ENCODE measurements at places on chromosomes 11 and 22. TPM values are rescaled to one million over a fixed set of nuclear protein-coding genes. Genes with fewer than 3 reads are reported as not detected.

DNA sequence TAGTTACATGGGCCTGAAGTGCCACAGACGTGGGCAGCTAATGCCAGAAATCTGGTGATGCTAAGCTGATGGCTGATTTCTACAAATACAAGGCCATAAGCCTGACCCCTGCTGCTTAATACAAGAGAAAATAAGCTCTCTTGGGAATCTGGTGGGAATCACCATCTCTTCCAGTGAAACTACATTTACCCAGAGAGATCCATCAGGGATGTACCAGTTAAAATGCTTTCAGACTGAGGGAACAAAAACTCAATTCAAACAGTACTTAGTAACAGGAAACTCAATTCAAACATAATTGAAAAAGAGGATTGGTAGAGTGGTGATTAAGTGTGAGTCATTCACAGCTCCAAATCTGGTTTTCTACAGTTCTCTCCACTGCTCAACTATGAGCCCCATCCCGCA is 1.7 kb upstream of the CAVIN3 start:
- DNase-seq, result no peak

DNA sequence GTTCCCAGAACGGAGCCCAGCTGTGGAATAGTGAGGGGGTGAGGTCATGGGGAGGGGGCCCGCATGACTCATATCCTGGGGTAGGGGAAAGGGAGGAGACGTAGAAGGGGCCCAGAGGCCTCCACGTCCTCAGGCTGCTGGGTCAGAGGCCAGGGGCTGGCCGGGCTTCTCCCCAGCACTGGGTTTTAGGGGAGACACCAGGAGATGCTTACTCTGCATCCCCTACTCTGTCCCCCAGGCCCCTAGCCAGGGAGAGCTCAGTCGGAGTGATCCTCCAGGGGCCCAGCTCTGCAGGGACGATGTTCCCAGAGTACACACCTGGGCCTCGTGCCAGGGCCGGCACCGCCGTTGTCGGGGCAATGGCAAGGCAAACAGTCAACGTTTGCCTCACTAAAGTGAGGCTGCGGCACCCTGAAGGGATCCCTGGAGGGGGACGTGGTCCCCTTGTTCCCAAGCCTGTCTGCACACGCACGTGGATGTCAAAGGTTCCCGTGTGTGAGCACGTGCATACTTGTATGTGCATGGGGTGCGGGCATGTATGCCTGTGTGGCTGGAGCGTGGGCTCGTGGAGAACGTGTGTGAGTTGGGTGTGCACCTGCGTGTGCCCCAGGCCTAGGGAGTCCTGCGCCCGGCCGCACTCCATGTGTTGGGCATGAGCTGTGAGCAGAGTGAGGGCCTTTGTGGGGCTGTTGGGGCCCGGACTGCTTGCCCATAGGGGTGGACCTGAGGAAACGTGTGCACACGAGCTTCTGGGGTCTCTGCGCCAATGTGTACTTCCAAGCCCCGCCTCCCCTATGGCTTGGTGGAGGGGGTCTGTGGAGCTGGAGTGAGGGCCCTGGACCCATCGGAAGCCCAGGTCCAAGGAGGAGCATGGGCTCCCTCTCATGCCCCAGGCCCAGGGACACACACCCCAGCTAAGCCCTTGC is 14.2 kb downstream of the PRR33 start:
- peak; percentile 34 for DNase-seq

The SLC7A4 gene
- not detected for total RNA-seq

DNA sequence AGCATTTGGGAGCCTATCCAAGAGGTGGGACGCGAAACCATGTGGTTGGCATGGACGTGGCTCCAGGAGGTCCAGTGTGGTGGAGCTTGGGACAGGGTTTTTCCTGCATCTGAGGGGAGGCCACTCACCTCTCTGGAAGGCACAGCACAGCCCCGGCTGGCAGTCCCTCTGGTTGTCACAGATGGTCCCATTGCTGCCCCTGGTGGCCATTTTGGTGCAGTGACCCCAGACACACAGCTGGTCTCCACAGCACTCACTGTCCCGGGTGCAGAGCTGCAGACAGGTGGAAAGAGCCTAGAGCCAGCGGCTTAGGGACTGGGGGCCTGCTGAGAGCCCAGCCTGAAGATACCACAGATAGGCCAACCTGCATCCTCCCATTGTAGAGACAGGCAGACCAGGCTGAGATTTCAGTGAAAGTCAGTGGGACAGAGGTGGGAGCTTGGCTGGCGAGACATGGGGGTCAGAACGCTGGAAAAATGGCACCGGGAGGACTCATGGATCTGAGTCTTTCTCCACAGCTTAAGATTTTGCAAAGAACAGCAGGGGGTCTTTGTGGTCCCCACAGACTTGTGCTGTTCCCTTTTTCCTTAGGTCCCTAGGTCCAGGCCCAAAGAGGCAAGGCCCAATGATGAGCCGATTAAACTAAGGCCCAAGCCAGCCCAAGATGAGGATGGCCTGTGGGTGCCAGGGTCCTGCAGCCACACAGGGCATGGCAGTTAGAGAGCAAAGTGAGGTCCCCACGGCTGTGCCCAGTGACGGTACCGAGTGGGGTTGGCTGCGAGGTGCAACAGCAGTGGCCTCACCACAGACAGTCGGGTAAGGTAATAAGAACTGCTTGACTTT is 41.4 kb downstream of the DKK3 start:
- peak; percentile 90 for DNase-seq

The MRPL49 gene
- total RNA-seq, result 89.9 TPM

- DNase-seq, result peak; percentile 100
These were observed at the start of gene PNPLA3 for GRCh38 chr22:43923631-43924464. TSS of gene PNPLA3 (plus strand) at chr22:43923805. CDS start at chr22:43923912, 107 bp downstream.

The OR8G1 gene
- not detected for total RNA-seq

The MUC2 gene
- not detected for total RNA-seq

- no peak for DNase-seq
These were observed 185.5 kb downstream of the KIRREL3 start for GRCh38 chr11:126815111-126815510.

GRCh38 chr11:7668911-7669310 is 4.4 kb downstream of the CYB5R2 start:
- peak; percentile 15 for DNase-seq

- no peak for DNase-seq
These were observed 48.8 kb downstream of the ASCL2 start for GRCh38 chr11:2221591-2221990.

- DNase-seq, result peak; percentile 30
These were observed 3.1 kb downstream of the CERK start for GRCh38 chr22:46734830-46735453.

DNA sequence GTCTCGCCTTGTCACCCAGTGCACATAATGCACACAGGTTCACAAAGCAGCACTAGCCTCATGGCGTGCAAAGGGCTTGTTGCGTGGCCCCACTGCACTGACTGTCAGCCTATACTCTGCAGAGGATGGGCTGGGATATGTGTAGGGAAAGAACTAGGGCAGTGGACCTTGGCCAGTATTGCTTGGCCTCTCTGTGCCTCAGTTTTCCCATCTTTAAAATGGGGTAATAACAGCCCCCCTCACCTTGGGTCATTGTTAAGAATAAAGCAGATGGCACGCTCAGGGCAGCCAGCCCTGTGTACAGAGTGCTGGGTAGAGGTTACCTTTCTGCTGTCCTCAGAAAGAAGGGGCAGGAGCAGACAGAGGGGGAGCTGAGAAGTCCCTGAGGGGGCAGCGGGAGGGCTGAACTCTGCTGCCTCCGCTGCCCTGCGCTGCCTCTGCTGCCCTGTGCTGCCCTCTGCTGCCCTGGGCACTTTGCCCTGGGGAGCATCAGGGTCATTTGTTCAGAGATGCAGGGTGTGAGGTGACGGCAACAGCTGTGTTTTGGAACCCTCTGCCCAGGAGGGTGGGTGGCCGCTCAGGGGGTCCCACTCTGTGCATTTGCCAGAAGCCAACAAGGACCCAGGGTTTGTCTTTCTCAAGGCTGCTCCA is 71.2 kb downstream of the CACNA1I start:
- DNase-seq, result no peak

The SLC22A9 gene
- not detected for total RNA-seq

DNA sequence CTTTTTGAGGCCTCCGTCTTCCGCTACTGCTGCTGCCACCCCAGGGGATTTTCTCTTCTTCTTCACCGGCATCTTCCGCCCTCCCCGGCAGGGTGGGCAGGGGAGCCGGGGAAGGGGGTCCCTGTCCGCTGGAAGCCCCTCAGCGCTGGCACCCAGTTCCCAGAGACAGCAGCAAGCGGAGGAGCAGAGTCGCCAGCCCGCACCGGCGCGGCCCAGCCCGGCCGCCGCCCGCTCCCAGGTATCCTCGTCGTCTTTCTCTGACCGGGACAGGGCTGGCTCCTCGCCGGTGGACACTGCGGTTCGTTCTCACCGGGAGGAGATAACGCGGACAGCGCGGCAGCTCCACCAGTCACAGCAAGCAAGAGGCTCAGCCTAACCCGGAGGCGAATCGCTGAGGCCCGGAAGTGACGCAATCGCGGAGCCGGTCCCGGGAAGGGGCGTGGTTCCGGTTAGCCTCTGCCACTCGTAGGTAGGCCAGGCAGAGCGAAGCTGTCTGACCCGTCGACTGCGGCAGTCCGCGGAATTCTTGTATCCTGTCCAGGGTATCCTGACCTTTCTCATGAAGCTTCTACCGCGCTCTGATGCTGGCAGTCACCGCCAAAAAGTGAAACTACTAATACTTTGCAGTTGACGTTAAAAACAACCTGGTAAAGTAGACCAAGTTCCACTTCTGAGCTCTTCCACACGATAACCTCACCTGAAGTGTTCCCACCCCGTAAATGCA is at the start of gene DCUN1D5:
Gene DCUN1D5, minus strand, starts transcription at position 360 of the 724 bp plus-strand sequence. Its CDS starts 288 bp downstream, at position 72.
- DNase-seq, result peak; percentile 90

The LRRC74B gene
- total RNA-seq, result not detected

The IL18BP gene
- total RNA-seq, result 3.1 TPM

DNA sequence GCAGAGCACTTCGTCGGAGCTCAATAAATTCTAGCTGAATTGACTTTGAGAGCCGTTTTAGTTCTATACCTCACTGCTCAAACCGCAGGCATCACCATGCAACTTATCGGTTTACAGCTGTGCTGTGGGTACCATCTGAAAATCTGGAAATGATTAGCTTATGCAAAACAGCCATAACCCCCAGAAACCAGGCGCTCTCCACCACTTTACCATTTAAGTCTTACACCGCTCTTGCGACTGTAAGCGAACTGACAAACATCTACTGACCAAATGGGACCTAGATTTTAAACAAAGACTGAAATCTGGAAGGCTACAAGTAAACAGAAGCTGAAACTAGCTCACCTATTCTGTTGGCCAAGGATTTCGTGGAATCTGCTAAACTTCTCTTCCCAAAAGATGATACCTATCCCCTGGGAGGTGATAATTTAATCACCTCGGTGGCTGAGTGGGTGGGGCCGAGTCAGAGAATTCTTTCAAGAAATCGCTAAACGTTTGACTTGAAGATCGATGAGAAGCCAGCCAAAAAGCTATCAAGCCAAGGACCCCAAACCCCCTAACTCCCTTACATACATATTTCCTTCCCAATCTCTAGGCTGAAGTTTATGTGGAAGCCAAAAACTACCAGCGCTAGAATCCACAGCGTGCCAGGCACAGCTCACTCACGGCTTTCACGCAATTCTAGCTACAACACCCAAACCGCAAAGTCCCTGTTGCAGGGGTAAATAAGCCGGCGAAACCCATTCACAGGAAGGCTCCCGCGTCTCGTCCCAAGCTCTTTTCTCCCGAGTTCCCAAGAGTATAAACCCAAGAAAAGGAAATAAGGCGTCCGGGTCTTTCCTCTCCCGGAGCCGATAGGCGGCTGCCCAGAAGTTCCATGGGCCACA is 644 bp downstream of the SPTY2D1 start:
- no peak for DNase-seq

DNA sequence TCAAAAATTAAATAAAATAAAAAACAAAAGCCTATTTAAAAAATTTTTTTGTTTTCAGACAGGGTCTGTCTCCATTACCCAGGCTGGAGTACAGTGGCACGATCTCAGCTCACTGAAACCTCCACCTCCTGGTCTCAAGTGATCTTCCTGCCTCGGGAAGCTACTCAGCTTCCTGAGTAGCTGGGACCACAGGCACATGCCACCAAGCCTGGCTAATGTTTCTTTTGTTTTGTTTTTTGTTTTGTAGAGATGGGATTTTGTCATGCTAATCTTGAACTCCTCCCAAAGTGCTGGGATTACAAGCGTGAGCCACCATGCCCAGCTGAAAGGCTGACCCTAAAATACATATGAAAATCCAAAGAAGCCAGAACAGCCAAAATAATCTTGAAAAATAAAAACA is 20.4 kb upstream of the L3MBTL2 start:
- DNase-seq, result no peak

The LDHAL6A gene
- total RNA-seq, result not detected
